ENCODE measurements at places on chromosomes 5 and 9.

DNA sequence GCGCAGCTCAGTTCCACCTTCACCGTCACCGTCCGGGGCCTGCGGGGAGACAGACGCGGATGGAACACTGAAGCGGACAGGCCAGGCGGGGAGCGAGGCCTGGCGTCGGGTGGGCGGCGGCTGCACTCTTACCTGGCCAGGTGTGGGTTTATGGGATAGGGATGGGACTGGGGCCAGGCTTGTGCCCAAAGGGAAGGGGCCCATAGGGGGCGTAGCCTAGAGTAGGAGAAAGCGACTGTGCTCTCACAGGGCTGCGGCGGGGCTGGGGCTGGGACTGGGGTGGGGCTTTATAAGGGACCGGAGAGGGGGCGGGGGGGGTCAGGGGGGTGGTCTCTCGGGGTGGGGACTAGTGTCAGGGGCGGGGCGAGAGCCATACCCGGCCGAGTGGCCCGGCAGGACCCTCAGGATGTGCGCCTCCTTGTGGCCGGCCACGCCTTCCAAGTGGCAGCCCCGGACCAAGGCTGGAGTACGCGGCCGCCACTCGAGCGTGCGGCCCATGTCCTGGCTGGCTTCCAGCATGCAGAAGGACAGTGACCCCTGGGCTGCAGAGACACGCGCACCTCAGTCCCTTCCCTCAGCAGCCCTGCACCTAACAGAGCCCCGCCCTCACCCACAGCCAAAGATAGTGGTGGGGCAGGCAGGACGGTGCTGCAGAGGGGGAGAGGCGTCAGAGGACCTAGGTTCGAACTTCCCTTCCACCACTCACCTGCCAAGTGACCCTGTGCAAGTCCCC, 22.8 kb downstream of the FPGS start:
- DNase-seq = no peak

GRCh38 chr9:90778746-90779145, 22.9 kb upstream of the SYK start:
- no peak for DNase-seq

DNA sequence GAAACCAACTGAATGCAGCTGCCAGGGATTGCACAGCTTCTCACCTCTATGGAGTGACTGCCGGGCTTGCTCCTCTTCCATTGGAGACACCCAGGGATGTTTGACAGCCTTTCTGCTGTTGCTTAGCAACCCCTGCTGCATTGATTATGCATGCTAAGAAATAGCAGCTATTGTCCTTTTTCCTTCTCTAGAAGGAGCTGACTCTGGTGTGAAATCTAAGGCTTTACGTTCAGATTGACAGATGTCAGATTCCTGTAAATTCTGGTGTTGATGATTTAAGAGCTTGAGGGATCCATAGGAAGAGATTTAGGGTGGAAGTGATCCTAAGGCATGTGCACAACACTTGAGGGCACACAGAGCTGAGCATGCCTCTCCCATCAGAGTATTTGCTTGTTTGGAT, 267.7 kb downstream of the NTRK2 start:
- DNase-seq = no peak

DNA sequence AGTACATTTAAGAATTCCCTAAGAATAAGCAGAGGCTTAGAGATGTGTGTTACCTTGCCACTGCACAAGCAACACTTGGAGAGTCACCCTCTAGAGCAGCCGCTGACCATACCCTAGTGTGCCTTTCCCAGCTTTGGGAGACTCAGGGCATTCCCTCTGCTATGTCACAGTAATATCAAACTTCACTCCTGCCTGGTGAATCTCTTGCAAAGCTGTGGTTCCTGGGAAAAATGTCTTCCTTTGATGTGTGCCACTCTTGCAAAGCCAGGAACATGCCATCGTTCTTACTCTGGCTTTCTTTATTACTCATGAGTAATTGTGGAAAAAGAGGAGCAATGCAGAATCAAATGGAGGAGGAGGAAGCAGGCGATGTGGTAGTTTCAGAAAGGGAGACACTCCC, 173.2 kb downstream of the CCDC192 start:
- no peak for DNase-seq

DNA sequence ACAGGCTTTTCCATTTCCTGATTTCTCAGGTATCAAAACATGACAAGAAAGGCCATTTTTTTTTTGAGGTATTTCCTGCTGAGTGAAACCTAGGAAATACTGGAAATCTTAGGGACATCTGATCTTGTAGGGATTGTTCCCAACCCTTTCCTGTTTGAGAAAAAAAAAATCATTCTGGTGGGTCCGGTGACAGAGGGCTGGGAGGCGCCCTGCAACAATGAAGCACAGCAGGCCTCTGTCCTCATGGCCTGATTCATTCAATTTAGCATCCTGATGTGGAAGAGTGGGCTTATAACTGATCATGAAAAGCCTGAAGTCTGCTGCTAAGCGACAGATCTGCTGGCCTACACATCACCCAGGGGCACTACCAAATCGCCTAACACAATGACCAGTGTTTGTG, 3.0 kb upstream of the C9orf153 start:
- DNase-seq = no peak

GRCh38 chr9:7456377-7456776, 343.2 kb downstream of the DMAC1 start:
- DNase-seq = no peak

GRCh38 chr9:105121861-105122430, 122.5 kb upstream of the SLC44A1 start:
- no peak for DNase-seq

GRCh38 chr5:83522446-83522845, 50.9 kb downstream of the VCAN start:
- DNase-seq = no peak

- DNase-seq = no peak
Measured at GRCh38 chr5:173862047-173862477, 26.1 kb upstream of the CPEB4 start.

DNA sequence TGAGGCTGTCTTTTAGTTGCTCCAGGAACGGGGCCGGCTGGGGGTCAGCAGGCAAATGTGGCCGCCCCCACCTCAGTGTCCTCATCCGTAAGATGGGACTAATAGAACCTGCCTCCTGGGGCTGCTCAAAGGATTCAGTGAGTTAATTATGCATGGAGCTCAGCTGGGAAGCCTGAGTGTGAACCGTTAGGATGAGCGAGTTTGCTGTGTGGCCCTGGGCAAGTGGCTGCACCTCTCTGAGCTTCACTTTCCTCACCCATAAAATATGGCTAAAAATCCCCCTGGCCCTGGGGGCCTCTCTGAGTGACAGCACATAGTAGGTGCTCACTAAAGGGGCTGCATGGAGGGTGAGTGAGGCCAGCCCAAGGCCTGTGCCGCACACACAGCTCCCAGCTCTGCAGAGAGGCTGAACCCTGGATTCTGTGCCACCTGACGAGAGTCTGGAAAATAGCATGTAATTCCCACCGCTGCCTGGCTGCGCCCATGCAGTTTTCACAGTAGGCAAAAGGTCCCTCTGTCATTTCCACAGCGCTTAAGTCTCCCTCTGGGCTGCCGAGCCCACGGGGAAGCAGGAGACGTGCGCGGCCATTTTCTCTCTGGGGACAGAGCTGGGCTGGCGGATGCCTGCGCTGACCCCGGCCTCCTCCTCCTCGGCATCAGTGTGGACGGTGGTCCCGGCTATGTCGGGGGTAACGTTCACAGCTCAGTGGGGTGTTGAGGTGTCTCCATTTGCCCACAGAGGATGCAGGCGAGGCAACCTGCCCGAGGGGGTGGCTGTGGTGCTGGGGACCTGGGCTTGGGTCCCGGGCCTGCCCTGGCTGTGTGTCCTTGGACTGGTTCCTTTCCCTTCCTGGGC, 18.2 kb downstream of the ASS1 start:
- no peak for DNase-seq

DNA sequence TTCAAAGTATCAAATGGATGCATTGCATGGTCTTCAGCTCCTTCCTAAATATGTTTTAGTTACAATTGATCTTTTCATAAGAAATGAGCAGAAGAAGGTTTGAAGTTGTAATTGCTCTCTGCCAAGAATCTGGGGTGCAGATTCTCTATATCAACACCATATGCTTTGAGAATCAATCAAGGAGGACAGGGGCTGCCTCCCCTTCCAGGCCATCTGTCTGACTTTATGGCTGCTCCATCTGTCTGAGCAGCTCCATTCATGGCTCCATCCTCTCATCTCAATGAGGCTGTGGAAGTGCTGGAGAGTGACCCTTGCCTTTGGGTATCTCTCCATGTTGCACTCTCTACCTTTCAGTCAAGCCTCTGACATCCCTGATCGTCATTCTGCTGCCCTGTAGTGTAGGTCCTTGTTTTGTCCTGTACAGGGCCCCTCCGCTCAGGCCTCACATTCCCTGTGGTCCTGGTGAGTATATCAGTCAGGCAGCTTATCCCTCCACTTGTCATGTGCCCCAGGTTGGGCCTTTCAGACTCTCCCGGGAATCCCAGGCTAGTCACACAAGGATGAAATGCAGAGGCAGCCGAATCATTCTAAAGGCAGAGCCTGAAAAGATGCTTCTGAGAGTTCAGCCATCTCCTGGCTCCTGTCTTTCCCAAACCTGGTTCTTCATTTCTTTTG, 14.0 kb upstream of the SV2C start:
- DNase-seq = no peak

- DNase-seq = no peak
Measured at GRCh38 chr5:32692036-32692746, 18.9 kb upstream of the NPR3 start.

GRCh38 chr5:179307013-179307800, 38.1 kb downstream of the ADAMTS2 start:
- no peak for DNase-seq
